ENCODE measurements at places on chromosomes 5 and 9.

- DNase-seq = no peak
These were observed 44.6 kb upstream of the SLC25A51 start for GRCh38 chr9:37948417-37948980.

DNA sequence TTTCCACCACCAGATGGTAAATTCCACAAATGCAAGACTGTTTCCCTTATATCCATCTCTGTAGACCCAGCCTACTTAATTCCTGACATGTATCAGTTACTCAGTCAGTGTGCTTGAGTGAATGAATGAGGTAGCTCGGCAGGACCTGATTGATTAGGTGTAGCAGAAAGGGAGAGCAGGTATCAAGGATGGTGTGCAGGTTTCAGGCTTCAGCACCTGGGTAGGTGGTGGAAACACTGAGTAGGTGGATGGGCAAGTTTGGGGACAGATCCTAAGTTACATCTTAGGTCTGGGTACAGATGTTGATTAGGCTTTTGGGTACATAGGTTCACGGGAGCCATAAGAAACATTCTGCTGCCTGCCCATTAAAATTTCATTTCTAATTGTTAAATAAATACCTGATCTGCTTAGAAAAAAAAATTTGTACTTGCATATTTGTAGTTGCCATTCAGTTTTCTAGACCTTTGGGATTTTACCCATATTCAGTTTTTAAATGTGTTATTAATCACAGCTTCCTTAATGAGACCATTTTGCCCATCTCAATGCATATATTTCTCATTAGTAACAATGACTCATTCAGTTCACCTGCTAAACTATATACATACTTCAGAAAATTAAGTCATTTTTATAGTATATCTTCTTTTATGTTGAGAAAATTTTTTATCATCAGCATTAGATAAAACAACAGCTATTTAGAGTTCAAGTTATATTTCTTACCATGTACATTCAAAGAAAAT, 111.8 kb downstream of the INIP start:
- DNase-seq = no peak

DNA sequence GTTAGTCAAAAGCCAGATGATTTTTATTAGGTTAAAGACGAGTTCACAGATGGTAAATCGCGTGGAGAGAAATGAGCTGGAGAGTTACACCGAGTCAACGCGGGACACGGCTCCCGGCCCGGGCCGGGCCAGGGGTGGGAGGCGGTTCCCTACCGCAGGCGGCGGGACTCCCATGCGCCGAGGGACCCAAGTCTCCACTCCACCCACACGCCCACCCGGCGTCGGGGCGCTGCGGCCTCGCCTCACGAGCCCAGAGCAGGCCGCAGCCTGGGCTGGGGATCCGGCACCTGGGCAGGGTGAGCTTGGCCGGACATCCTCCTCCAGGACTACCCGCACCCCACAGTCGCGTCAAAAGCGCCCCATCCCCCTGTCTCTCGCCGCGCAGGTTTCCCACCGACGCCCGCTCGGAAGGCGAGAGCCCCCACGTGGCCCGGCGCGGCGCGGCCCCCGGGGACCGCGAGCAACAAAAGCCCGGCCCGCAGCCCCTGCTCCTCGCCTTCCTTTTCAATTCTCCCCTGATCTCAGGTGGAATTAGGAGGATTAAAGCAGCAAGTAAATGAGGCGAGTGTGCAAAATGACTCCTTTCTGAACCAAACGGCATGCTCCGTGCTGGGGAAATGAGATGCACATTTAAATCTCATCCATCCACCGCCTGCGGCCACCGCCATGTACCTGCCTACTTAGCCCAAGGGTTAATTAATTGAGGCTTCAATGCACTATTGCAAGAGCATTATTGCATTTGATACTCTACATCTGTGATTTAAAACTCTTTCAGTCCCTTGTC, 196.5 kb upstream of the TBCA start:
- DNase-seq = no peak

GRCh38 chr9:131391504-131391903, 2.4 kb upstream of the PRRC2B start:
- no peak for DNase-seq

DNA sequence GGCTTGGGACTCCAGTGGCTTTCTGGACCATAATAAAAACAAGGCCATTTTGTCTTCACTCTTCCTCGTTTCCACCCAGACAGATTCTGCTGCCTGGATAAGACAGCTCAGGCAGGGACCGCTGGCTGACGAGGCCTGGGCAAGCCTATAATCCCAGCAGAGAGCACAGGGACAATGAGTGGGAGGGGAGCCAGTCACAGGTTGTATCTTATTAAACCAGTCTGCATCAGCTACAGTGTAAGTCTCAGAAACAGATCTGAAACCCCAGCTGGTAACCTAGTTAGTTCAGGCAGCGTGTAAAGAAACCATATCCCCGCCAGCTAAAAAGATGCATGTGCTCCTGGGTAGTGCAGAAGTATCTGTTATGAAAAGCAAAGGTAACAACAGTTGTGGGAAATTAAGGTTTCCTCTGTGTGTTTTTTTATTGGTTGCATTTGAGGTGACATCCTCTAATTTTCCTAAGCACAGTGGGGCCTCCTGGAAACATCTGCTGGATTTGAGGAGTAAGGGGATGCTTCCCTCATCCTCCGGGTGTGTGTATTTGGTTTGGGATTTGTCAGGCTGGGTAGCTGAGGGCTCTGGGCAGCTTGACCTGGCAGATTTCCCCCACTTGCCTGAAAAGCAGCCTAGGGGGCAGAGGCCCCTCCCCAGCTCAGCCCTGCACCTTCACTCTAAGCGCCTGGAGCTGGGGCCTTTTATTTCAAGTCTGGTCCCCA, 15.2 kb upstream of the TAL2 start:
- DNase-seq = no peak

DNA sequence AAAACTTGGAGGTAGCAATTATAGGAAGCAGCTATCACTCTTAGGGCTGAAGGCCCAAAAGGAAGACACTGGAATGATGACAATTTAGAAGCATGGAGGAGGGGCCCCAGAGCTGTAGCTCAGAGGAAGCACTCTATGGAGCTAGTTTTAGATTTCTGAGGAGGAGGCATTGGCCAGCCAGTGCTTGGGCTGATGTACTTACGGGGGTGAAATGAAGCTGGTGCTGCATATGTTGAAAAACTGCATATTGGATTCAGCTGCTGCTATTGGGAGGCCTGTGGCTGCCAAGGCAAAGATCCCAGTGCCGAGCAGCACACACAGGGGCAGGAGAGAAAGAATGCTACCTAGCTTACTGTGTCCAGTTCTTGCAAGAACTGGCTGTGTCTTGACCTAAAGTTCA, 53.9 kb upstream of the HMHB1 start:
- no peak for DNase-seq

GRCh38 chr5:119176785-119177184, 105.9 kb downstream of the DMXL1 start:
- no peak for DNase-seq

- DNase-seq = no peak
These were observed 288.0 kb downstream of the KCNN2 start for GRCh38 chr5:114649878-114650277.

- no peak for DNase-seq
These were observed 25.8 kb downstream of the WNT8A start for GRCh38 chr5:138109463-138110265.

DNA sequence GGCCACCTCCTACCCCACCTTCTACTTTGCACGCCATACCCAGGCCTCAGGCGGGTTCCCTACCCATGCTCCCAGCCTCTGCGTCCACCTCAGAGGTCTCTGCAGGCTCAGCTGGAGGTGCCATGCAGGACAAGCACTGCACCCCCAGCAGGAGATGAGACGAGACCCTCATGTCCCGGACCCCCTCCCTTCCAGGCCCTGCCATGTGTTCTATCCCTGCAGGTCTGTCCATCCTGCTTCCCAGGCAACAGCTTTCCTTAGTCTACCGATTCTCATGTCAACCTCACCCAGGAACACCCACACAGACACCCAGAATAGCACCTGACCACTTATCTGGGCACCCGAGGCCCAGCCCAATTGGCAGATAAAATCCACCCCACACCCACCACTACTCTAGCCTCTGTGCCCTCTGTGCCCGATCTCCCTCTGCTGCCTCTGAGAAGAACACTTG, 52.1 kb downstream of the SEMA4D start:
- DNase-seq = no peak

DNA sequence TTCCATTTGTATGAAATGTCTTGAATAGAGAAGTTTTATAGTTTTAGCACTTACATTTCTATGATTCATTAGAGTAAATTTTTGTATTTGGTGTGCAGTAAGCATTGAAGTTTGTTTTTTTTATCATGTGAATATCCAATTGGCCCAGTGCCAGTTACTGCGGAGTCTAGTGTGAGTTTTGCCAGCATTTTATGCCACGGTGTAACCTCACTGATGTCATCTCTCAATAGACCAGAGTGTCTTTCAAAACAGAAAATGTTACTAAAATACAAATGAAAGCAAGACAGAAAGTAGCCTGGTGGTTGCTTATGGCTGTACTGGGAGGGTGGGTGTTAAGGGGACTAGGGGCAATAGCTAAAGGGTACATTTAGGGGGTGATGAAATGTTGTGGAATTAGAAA, 62.8 kb downstream of the IPPK start:
- DNase-seq = no peak

GRCh38 chr9:78097541-78097940, 65.9 kb upstream of the GNAQ start:
- DNase-seq = no peak
